ENCODE measurements at places on chromosomes 11 and 22.

GRCh38 chr22:41857155-41857859 lies 24.4 kb downstream of the SREBF2 start:
- peak; percentile 81 for DNase-seq

- DNase-seq: peak; percentile 43
These were observed 528 bp downstream of the WEE1 start for GRCh38 chr11:9573775-9574621.

GRCh38 chr11:130601764-130602460 lies 153.5 kb downstream of the ADAMTS15 start:
- no peak for DNase-seq

DNA sequence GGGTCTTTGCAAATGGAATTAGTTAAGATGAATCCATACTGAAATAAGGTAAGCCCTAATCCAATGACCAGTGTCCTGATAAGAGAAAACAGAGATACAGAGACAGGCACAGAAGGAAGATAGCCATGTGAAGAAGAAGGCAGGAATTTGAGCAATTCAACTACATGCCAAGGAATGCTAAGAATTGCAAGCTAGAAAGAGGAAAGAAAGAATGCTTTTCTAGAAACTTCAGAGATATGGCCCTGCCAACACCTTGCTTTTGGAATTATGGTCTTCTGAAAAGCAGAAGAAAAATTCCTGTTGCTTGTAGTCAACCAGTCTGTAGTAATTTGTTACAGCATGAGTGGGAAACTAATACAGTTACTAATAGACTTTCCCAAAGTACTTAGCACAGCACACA lies 111.3 kb downstream of the SLC17A6 start:
- DNase-seq: peak; percentile 39

DNA sequence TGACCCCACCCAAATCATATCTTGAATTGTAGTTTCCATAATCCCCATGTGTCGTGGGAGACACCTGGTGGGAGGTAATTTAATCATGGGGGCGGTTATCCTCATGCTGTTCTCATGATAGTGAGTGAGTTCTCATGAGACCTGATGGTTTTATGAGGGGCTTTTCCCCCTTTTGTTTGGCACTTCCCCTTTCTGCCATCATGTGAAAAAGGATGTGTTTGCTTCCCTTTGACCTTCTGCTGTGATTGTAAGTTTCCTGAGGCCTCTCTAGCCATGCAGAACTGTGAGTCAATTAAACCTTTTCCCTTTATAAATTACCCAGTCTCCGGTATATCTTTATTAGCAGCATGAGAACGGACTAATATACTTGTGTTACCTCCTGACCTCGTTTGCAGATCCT lies 156.6 kb upstream of the MTNR1B start:
- DNase-seq: no peak

GRCh38 chr11:80718611-80719291 lies 1277.9 kb upstream of the TENM4 start:
- DNase-seq: no peak

- DNase-seq: peak; percentile 34
These were observed 2.0 kb downstream of the ARHGAP32 start for GRCh38 chr11:129190087-129190486.

DNA sequence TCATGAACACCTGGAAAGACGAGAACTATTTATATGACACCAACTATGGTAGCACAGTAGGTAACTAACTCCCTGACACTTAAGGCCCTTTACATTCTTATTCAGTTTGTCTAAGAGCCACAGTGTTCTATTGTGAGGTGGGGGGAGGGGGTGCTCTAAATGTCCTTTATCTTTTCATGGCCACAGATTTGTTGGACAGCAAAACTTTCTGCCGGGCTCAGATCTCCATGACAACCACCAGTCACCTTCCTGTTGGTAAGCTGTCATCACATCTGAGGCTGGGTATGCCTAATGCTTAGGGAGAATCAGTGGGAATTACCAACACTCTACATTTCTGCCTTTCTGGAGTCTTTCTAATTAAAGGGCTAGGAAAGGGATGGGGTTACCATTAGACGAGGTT lies 30.7 kb downstream of the EHF start:
- peak; percentile 67 for DNase-seq

- no peak for DNase-seq
These were observed 33.4 kb downstream of the KCNQ1OT1 start for GRCh38 chr11:2666401-2666741.

GRCh38 chr11:17287058-17287457 lies 10.5 kb downstream of the NUCB2 start:
- DNase-seq: no peak

DNA sequence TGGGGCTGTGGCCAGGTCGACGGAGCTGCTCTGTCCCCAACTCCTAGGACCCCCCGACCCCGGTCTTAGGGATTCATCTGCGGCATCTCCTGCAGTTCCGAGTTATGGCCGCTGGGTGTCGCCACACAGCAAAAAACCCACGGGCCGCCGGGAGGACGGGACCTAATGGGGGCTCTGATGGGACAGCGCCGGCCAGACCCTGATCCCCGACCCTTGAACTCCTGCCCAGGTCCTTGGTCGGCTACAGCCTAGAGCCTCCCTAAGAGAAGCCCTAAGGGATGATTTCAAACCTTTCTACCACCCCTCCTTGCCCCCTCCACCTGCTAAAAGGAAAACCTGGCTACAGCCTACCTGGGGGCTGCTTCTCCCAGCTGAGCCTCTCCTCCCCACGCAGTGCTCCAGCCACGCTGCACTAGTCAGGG lies 30.8 kb upstream of the LRRC10B start:
- DNase-seq: peak; percentile 22

- DNase-seq: peak; percentile 58
These were observed 15.7 kb downstream of the ZNF214 start for GRCh38 chr11:7004482-7004881.
